Stimulated activated CD8-positive, alpha-beta memory T cell treated with anti-CD3 and anti-CD28 coated beads, Interleukin-2, amount 100 ng/mL, for 48 hours (primary cell): ENCODE measurements at places on chromosomes 3 and 15.

DNA sequence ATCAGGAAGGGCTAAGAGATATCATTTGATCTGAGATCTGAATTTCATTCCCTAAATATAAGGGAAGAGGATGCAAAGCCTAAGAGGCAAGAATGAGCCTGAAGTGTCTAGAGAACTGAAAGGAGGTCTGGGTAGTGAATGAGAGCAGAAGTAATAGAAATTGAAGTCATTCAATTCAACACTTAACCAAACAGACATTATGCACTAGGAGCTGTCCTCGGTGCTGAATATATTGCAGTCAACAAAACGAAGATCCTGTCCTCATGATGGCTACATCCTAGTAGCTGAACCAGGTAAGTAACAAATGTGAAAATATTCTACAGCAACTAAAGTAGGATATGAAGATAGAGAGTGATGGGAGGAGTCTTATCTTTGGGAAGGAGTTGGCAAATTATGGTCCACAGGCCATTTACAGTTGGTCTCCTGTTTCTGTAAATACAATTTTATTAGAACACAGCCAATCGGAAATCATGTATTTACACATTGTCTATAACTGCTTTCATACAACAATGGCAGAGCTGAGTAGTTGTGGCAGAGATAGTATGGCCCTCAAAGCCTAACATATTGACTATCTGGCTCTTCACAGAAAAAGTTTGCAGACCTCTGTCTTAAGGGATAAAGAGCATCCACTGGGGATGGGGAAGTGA lies 192.9 kb upstream of the CADPS start:
- no peak for DNase-seq

GRCh38 chr15:92109191-92109873 lies 255.8 kb downstream of the SLCO3A1 start:
- DNase-seq: no peak

- no peak for DNase-seq
Measured at GRCh38 chr15:60972301-60972700, 256.8 kb downstream of the RORA start.

- no peak for DNase-seq
Measured at GRCh38 chr3:29353807-29354206, 72.9 kb downstream of the RBMS3 start.

GRCh38 chr15:70475921-70476320 lies 287.4 kb downstream of the UACA start:
- no peak for DNase-seq

DNA sequence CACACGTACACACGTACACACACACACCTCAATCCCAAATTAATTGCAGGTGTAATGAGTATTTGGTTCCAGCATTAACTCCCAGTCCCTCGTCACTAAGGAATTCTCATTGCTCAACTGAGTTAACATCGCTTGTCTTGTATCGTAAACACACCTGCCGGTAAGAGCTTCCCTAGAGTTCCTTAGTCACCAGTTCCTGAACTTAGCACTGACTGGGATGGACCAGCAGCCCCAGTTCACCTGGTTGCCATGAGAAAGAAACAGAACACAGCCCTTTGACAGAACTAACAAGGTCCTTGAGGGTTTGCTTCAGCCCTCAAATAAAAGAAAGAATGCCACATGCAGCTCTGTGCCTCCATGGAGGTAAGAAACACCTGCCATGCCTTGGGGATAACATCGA lies 66.3 kb upstream of the SLCO3A1 start:
- DNase-seq: no peak
